Stimulated activated CD4-positive, alpha-beta T cell treated with anti-CD3 and anti-CD28 coated beads, TNF-alpha, amount 100 ng/mL, for 24 hours (primary cell): ENCODE measurements at places on chromosomes 5 and 9.

- no peak for DNase-seq
Observed at GRCh38 chr9:122506964-122507363, 3.6 kb upstream of the OR1J2 start.

- no peak for DNase-seq
Observed at GRCh38 chr5:87127426-87127825, 140.3 kb upstream of the RASA1 start.

- no peak for DNase-seq
Observed at GRCh38 chr9:79154806-79155205, 417.0 kb upstream of the TLE4 start.

- DNase-seq = no peak
Observed at GRCh38 chr9:94676446-94677131, 37.3 kb upstream of the FBP1 start.

DNA sequence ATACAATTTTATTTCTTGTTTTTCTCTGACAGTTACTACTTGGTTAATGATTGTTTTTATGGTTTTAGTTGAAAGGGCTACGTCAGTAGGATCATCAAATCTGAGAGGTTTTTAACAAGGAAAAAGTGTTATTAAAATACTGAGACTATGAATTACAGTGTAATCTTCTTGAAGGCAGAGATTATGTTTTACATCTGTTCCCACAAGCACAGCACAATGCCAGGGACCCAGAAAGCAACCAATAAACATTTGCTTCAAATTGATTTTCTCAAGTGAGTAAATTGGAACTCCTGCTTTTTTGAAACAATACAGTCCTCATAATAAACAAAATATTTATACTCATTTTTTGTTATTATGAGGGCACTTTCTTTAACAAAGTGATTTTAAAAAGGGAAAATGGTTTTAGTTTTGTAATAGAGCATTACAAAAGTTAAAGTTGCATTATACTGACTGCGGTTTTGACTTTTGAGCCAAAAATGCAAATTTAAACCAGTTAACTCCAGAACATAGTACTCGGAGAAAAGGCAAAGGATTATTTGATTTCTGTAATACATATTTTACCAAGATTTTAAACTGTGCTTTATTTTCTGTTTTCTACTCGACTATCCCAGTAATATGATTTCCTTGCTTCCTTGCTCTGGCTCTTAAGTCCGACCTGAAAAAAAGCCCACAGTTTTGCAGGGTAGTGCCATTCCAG lies 176.9 kb downstream of the GDNF start:
- DNase-seq = no peak

- no peak for DNase-seq
Observed at GRCh38 chr9:1947438-1947837, 67.7 kb upstream of the SMARCA2 start.

GRCh38 chr9:88567870-88568269 lies 32.9 kb downstream of the NXNL2 start:
- no peak for DNase-seq

GRCh38 chr5:74762599-74762998 lies 4.3 kb downstream of the GFM2 start:
- no peak for DNase-seq

GRCh38 chr9:31153250-31153840 lies 1231.1 kb upstream of the ACO1 start:
- DNase-seq = no peak

GRCh38 chr5:101112645-101113044 lies 209.6 kb upstream of the ST8SIA4 start:
- no peak for DNase-seq

DNA sequence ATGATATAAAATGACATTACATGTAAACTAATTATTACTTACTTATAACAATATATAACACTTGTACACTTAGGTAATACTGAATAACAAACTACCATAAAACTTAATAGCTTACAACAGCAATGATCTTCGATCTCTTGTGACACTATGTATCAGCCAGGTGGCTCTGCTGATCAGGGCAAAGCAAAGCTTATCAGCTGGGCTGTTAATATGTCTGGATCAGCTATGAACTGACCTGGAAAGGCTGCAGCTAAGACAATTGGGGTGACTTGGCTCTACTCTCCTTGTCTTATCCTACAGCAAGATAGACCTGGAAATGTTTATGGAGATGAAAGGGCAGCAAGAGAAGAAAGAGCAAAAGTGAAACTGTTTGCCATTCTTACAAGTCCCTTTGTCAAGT lies 511.3 kb downstream of the TLR4 start:
- no peak for DNase-seq

DNA sequence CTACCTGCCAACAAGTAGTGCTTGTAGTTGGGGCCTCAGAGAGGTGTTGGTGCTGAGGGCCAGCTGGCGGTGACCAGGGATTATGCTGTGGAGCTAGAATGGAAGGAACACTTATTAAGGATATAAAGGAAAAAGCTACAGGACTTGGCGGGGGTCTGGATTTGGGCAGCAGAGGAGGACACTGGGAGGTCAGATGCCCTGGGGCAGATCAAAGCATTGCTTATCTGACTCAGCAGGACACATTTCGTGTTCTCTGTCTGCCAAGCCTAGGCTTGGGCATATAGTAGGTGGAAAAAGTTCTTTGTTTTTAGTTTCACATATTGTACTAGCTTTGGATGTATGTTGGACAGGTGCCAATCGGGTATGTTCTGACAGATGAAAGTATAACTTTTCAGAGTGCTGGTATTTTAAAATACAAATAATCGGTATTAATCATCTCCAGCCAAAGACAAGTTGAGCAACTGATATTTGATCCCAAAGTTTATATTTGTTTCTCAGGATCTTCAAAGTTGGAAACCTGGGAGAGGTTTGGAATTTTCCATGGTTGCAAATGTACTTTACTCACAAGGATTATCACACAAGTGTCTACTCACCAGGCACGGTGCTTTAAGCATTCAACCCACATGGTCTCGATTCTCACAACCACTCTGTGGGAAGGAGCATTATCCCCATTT lies 69.4 kb downstream of the IQGAP2 start:
- DNase-seq = no peak

DNA sequence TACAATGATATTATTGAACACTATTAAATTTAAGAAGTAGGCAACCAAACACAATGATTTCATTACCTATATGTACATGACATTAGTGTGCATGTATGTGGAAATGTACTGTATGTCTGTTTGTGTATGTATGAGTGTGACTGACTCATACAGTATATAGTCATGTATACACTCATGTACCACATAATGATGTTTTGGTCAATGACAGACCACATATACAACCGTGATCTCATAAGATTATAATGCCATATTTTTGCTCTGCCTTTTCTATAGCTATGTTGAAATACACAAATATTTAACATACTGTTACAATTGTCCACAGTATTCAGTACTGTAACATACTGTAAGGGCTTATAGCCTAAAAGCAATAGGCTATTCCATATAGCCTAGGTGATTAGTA lies 19.7 kb downstream of the SVEP1 start:
- DNase-seq = no peak

DNA sequence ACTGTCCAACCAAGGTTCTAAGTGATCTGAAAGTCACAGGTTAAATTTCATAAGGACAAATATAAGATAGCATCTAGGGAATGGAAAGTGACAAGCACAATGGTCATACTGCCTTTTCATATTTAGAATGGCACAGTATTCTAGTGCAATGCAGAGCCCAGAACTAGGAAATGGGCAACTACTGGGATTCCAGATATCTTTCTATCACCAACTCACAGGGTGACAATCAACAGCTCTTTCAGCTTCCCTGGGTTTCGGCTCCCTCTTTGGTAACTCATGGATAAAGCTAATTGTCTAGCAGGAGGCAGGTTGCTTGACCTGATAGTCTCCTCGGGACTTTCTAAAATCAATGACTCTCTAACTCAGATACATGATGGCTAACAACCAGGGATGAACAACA lies 60.4 kb downstream of the NR3C1 start:
- no peak for DNase-seq

DNA sequence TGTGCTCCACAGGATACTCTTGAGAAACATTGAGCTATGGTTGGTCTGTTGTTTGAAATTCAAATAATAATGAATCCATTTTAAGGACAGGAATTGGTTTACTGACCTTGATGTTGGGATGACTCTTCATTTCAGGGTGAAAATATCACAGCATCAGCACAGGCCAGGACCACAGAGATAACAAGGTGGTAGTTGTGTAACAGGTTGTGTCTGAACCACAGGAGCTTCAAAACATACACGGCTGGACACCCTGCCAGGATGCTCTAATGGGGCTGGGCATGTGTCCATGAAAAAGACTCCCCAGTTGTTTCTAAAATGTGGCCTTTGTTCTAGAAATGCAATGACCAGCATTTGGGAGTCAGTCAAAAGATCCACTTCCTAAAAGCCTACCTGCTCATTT lies 69.8 kb downstream of the ACO1 start:
- no peak for DNase-seq

DNA sequence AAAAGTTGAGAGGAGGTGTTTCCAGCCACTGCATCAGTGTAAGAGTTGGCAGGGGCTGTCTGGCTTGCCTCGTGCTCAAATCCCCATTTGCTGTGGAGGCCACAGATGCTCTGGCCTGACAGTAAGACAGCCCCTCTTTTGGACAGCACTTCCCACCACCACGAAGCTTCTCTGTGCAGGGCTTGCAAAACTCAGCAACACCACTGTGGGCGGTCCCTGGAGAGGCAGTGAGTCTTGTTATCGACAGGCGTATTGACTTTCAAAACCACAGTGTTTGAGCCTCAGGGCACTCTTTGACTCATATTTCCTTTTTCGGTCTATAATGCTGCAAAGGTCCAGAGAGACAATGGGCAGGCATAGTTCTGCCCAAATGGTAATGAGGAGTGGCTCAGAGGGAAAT lies 539.5 kb downstream of the EBF1 start:
- no peak for DNase-seq

- DNase-seq = no peak
Observed at GRCh38 chr9:107249131-107249533, 33.9 kb upstream of the RAD23B start.

DNA sequence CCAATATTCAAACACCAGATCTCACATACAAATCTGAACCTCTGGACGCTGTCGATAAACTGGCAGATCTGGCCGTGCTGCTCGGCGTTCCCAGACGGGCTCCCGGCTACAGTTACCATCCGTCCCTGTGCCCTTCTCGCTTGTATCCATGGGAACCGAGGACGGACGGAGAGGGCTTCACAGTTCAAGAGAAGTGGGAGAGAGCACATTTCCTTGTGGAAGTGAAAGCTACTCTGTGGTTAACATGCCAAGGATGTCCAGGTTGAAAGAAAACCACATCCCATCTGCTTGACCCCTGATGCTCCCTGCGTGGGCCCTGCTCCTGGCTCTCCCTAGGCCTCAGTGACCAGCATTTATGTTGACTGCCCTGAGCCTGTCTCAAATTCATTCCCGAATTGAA lies 6.3 kb upstream of the DBN1 start:
- DNase-seq = no peak

- no peak for DNase-seq
Observed at GRCh38 chr5:61609840-61610677, 278.0 kb downstream of the ZSWIM6 start.

GRCh38 chr9:3858961-3859360 lies 333.2 kb upstream of the RFX3 start:
- DNase-seq = no peak

DNA sequence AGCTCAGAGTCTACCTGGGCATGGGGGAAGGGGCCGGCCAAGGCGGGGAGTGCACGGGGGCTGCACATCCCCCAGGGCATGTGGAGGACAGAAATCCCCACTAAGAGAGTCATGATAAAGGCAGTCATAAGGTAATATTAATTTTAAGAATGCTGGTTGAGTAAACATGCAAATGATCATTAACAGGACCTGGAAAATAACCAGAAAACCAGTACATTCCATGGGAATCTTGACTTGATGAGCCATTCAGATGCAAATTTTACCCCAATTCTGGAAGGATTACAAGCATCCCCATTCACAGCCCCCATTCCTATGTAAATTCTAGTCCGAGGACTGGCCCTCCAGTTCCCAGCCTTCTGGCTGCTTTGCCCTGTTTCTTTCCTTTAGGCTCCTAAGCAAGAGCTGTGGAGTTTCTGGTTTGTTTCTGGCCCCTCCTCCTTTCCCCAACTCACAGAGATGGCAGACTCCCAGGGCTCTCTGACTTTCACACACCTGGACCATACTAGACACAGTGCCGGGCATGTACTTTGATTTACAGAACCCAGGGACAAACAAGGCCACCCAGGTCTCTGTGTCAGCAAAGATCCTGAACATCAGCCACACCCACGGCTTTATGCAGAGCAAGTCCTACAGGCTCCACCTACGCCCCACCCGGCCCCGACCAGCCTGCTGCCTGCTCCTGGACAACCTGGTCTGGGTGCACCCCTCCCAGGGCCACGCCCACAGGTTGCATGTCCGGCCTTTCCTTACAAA lies 62.7 kb downstream of the SEMA4D start:
- no peak for DNase-seq

DNA sequence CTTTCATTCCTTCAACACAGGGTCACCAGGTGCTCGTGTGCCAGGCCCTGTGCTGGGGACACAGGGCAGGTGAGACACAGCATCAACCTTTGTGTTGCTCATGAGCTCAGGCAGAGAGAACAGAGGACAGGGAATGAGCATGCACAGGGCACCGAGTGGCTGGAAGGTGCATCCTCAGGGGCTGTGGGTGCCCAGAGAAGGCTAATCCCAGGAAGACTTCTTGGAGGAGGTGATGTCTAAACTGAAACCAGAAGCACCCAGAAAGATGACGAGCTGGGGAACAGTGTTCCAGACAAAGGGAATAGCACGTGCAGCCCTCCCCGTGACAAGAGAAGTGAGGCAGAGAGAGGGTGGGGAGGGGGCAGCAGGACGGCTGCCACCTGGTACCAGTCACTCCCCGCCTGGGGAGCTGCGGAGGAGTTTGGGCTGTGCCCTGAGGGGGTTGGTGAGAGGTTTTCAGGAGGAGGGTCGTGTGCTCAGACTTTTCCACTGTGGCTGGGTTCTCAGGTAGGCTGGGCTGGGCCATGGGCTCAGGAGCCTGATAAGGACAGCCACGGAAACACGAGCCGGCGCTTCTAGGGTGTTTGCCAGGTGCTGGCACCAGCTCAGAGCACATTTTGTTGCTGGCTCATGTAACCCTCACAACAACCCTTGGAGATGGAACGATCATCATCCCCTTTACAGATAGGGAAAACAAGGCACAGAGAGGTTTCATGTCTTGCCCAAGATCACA lies 46.0 kb downstream of the HMCN2 start:
- DNase-seq = no peak

GRCh38 chr5:36164461-36164860 lies 12.6 kb downstream of the SKP2 start:
- no peak for DNase-seq

GRCh38 chr5:2269656-2270055 lies 386.9 kb upstream of the IRX4 start:
- no peak for DNase-seq

- no peak for DNase-seq
Observed at GRCh38 chr5:168712280-168712924, 133.2 kb upstream of the PANK3 start.
